Caco-2 (cell line): ENCODE measurements at places on chromosomes 16 and 17. TPM values are rescaled to one million over a fixed set of nuclear protein-coding genes. Genes with fewer than 3 reads are reported as not detected.

The C16orf96 gene
- 0.11 and 0.19 TPM in 2 replicates for total RNA-seq

The SNRNP25 gene
- total RNA-seq = 57.1 and 60.7 TPM in 2 replicates

GRCh38 chr16:81697616-81698309 is 81.3 kb upstream of the PLCG2 start:
- H3K27ac ChIP-seq = no peak overlapping the region
- H3K4me1 ChIP-seq = no peaks in the 10 kb centered on the region
- no peak overlapping the region for H3K4me3 ChIP-seq

The MIEF2 gene
- total RNA-seq = 22.3 and 22.8 TPM in 2 replicates

- DNase-seq = no peak
- H3K36me3 ChIP-seq = no peaks in the 10 kb centered on the region; the same call in 1 of the 2 replicates
- no peaks in the 10 kb centered on the region for H3K27me3 ChIP-seq
- H3K4me1 ChIP-seq = no peaks in the 10 kb centered on the region
- no peak overlapping the region for H3K4me3 ChIP-seq
These were observed 7.6 kb downstream of the PITPNA start for GRCh38 chr17:1554751-1555540.

DNA sequence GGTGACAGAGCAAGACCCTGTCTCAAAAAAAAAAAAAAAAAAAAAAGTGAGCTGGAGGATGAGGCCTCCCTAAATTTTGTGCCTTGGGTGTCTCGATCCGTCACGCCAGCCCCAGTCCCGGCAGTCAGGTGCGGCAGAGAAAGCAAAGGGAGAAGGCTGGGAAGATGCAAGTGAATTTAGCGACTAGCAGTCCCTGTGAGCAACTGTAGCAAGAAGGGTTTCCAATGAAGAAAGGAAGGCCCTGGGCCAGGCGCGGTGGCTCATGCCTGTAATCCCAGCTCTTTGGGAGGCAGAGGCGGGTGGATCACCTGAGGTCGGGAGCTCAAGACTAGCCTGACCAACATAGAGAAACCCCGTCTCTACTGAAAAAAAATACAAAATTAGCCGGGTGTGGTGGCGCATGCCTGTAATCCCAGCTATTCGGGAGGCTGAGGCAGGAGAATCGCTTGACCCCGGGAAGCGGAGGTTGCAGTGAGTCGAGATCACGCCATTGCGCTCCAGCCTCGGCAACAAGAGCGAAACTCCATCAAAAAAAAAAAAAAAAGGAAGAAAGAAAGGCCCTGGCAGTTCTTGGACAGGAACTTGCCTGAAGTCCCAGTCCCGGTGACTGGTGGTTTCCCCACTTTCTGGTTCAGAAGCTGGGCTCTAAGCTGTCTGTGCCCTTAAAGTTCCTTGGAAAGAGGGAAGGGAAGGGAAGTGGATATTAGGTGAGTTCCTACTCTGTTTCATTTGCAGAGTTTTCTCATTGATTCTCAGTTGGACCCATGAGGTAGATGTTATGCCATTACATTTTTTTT is 1.8 kb upstream of the QPRT start:
- no peak for DNase-seq
- H3K27ac ChIP-seq = no peak overlapping the region
- H3K36me3 ChIP-seq = no peaks in the 10 kb centered on the region

- peaks cover 3% of the 10 kb centered on the region; the same call in 1 of the 2 replicates for H3K4me1 ChIP-seq
- H3K27me3 ChIP-seq = no peaks in the 10 kb centered on the region; the same call in 1 of the 2 replicates
- H3K36me3 ChIP-seq = no peaks in the 10 kb centered on the region
- peak overlapping the region; percentile 35 for H3K27ac ChIP-seq
These were observed 30.1 kb upstream of the TNFRSF13B start for GRCh38 chr17:17001874-17002520.
